ENCODE measurements at places on chromosomes 6 and 20. TPM values are rescaled to one million over a fixed set of nuclear protein-coding genes. Genes with fewer than 3 reads are reported as not detected.

ENPP5 gene
- total RNA-seq, result 0.14 TPM

PLG gene
- total RNA-seq, result not detected

ZNF831 gene
- total RNA-seq, result 0.28 TPM

GJA10 gene
- not detected for total RNA-seq

OTOR gene
- not detected for total RNA-seq

TFAP2C gene
- 3.5 TPM for total RNA-seq

RNF5 gene
- 118 TPM for total RNA-seq

DST gene
- 791 TPM for total RNA-seq
